Large intestine (tissue), 12 donors: ENCODE measurements at places on chromosomes 6 and 20.

DNA sequence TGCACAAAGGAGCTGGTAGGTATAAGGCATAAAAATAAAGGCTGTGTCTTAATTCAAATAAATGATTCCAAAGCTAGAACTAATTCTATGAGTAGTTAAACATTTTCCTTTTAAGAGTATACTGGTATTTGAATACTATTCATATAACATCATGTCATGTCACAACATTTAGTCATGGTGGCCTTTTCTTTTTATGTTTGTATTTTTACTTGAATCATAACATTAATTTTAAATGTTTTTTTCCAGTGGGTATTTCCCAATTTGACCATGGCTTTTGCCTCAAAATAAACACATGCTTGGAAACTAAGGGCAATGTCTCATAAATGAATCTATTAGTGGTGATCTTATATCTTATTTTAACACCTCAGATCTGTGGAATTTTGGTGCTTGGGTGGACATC is 177.1 kb downstream of the CD109 start:
- DNase-seq: no peak

DNA sequence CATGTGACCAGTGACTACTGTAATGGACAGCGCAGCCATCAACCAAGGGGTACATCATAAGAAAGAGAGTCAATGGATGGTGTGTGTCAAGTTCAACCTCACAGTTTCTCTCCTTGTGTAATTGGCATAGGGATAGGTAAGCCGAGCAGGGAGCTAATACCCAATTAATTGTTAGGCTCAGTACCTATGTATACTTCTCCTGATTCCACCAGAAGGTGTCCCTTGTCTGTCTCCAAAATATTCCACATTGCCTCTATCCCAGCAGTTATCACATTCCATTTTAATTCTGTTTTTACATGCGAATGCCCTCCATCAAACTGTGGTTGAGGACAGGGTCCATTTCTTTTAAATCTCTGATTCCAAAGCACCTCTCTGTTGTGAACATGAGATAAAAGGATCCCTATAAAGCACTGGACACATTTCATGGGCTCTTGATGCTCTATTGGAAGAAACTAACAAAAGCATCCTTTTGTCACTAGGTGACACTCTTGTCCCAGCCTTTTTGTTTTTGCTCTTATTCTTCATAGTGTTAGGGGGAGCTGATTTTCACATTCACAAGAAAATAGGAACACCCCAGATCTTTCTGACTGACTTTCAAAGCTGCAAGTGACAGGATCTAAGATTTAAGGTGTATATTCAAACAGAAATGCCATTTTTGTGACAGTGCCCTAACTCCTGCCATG is 38.9 kb downstream of the FBXO9 start:
- DNase-seq: no peak

- no peak for DNase-seq
Measured at GRCh38 chr6:168648240-168649125, 207.5 kb downstream of the SMOC2 start.

- DNase-seq: no peak
Measured at GRCh38 chr6:75550544-75551167, 51.0 kb upstream of the SENP6 start.

- peak; percentile 70 for DNase-seq
Measured at GRCh38 chr6:6008648-6009421, 2.1 kb upstream of the NRN1 start.

DNA sequence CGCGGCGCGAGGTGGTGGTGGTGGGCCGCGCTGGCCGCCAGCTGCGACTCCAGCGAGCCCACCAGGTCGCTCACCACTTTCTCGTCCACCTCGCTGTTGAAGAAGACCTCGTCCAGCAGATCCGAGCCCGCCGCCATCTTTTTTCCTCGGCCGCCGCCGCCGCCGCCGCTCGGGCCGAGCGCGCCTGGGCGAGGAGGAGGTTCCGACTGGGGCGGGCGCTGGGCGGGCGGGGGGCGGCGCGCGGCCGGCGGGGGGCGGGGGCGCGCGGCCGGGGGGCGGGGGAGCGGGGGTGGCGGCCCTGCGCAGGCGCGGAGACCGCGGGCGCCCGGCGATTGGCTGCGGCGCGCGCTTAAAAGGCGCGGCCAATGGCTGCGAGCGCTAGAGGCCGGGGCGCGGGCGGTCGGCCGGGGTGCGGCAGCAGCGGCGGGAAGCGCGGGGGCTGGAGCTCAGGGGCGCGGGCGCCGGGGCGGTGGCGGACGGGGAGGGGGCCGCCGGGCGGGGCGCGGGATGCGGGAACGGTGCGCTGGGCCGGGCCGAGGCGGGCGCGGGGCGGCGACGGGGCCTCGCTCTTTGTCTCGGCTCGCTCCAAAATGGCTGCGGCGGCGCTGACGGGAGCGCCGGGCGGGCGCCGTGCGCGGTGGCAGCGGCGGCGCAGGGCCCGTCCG is at the start of gene TAF4:
TAF4 (minus strand) TSS at position 208 of the 665 bp plus-strand sequence; CDS start at position 137, 71 bp downstream.
- DNase-seq: peak; percentile 62

DNA sequence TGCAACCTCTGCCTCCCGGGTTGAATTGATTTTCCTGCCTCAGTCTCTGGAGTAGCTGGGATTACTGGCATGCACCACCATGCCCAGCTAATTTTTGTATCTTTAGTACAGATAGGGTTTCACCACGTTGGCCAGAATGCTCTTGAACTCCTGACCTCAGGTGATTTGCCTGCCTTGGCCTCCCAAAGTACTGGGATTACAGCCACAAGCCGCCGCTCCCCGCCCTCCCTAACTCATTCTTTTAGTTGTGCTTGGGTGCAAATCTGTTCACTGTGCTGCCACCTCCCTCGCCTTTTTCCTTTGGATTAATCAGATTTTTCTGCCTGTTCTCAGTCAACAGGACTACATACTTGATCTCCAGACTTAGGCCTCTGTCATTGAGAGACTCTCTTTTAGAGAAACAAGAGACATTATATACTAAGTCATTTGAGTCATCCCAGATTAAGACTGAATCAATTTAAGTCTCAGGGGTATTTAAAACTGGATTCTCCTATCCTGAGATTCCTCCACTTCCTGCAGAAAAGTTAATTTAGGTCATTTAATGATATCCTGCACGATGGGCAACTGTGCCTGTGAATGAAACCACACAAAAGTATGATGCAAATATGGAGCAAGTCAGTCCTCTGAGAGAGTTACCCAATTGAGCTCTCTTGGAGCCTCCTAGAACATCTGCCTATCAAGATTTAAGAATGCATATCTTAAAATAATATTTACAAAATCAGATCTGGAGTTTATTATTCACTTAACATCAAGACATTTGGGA is 136.1 kb upstream of the THEMIS start:
- DNase-seq: no peak

DNA sequence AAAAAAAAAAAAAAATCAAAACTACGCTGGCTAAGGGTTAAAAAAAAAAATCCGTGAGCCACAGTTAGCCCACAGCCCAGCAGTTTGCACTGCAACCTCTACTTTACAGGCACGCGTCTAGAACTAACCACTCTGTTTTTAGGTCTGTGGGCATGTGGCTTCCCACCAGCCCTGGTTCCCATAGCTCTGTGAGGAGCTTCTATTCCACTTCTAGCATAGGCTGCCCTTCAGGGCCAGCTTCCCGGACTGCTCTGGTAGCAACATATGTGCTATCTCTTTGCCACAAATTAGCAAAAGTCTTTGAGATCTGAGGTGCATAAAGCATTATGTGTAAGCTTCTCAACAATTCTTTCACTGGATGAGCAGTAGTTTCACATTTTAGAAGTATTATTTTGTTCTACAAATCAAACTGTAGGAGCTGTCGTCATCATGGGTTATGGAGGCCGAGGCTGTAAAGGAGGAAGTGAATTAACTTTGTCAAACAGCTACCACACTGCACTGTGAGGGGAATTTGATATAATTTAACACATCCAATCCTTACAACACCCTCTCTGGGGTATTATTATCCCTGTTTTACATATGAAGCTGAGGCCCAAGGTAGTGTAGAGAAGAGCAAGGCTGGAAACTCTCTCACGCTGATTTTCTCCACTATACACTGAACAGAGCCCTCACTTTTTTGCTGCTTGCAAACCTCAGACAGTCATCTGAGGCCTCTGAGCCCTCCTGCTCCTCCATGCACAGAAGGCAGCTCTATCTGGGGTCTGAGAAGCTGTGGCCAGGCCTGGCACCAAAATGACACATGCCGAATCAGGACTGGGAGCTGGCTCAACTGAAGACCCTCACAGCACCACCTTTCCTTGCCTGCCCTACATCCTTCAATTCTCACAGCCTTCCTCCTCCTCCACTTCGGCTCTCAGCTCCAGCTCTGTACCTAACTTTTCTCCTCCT is 35.4 kb downstream of the MAN1A1 start:
- DNase-seq: no peak

GRCh38 chr6:449486-450419 is 58.2 kb downstream of the IRF4 start:
- no peak for DNase-seq

DNA sequence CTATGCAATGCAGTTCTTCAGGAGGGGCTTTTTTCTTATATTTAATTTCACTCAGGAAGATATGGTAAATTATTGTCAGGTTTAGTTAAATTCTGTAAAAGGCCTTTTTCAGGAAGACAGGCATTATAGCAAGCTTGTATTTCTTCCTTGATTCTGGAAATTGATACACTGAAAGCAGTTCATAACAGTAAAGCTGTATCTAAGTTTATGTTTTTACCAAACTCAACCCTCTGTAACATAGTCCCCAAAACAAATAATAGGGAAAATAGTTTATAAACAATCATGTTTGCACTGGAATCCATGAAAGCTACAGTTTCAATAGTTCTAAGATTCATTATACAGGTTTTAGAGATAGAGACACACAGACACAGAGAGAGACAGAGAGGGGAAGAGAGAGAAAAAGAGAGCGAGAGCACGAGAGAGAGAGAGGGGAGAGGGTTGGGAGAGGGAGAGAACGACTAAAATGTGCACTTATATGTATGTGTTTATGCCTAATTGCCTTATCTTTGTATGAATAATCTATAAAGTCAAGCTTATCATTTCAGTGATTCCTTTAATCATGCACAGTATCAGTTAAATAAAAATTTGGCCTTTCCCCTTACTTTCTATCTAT is 454.4 kb downstream of the RFPL4B start:
- DNase-seq: no peak

GRCh38 chr6:36104836-36105235 is 25.5 kb upstream of the MAPK13 start:
- no peak for DNase-seq

DNA sequence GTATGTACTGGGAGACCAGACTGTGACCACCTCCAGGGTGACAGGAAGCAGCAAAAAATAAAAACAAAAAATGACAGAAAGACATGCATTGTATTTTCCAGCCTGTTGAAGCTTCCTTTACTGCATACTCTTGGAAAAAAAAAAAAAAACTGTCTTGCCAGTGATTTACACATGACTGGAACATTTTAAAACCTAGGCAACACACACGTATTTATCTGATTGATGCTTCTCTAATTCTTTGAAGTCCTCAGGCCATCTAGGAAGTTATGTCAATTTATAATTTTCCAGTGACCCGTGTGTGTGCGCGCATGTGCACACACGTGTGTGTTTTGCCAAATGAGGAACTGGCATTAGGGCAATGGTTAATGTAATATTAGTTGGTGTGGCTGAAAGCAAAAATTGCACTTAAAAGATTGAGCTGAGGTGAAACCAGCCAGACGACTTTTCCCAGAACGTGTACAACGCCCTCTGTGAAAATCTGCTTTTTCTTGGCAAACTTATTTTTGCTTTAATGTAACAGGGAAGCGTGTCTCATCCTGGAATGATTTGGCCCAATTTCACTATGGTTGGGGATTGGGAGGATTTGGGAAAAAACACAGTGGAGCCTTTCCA is 315.2 kb downstream of the TFAP2A start:
- no peak for DNase-seq

- no peak for DNase-seq
Measured at GRCh38 chr6:25524542-25524941, 127.5 kb upstream of the SCGN start.

GRCh38 chr20:44664131-44664530 is 12.6 kb upstream of the ADA start:
- DNase-seq: no peak

DNA sequence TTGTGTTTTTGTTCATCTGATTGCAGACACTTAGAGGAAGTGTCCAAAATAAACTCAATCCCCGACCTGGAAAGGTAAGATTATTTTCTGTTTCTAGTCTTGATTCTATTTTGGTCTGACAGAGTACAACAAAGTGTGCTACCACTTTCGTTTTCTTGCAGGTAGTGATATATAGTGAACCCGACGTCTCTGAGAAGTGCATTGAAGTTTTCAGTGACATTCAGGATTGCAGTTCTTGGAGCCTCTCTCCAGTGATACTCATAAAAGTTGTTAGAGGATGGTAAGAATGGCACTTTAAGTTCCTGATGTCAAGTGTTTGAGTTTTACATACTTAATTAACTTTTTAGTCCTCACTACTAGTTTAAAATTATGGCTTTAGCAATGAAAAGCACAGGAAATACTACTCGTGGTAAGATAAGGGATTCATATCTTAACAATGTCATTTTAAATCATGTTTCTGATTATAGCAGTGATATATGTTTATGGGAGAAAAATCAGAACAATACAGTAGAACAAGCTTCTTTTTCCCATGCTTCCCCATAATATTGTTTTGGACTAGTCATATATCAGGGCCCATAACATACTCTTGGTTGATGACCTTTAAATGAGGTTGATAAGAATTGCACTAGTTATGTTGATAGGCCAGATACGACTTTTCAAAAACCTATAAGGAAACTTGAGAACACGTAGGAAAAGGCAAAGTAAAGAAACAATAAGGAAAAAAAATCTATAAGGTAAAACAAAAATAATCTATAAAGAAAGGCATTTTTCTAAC is 104.0 kb downstream of the RTN4IP1 start:
- peak; percentile 43 for DNase-seq

DNA sequence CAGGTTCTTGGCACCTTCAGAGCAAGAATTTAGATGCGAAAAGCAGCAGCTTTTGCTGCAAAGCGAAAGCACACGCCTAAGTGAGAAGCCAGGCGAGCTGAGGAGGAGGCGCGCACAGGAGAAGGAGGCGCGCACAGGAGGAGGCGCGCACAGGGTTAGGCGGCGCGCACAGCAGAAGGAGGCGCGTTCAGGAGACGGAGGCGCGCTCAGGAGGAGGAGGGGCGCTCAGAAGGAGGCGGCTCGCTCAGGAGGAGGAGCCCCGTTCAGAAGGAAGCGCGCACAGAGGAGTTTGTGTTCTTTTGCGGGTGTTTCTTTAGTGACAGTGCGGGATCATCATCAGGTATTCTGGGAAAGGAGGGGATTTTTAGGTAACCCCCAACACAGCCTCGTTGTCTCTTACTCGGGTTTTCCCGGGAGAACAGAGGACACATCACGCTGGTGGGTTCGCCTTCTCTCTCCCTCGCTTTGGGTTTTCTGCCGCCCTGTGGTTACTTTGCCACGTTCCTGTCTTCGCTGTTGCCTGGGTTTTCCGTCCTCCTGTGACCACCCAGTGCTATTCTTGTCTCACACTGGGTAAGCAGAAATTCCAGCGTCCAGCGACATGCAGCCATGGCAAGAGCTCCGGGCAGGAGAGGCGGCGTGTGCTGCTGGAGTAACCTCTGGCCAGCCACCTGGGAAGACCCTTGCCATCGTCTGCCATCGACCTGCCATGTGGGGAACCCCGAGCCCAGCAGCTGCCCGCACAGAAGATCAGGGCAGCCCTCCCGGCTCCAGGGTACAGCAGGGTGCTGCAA is 47.0 kb downstream of the WDR27 start:
- DNase-seq: peak; percentile 82

GRCh38 chr6:126030045-126030444 is 43.7 kb downstream of the TRMT11 start:
- no peak for DNase-seq
